ENCODE measurements at places on chromosomes 4 and X. TPM values are rescaled to one million over a fixed set of nuclear protein-coding genes. Genes with fewer than 3 reads are reported as not detected.

DNA sequence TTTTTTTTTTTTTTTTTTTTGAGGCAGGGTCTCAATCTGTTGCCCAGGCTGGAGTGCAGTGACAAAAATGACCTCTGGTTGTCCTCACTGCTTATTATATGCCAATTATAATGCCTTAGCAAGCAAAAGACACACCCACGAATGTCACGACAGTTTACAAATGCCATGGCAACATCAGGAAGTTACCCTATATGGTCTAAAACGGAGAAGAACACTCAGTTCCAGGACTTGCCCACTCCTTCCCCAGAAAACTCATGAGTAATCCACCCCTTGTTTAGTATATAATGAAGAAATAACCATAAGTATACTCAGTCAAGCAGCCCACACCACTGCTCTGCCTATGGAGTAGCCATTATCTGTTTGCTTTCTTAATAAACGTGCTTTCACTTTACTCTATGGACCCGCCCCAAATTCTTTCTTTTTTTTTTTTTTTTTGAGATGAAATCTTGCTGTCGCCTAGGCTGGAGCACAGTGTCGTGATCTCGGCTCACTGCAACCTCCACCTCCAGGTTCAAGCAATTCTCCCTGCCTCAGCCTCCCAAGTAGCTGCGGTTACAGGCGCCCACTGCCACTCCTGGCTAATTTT, 106.2 kb downstream of the SMIM20 start:
- H3K27me3 ChIP-seq: no peaks in the 10 kb centered on the region
- H3K4me3 ChIP-seq: no peak overlapping the region
- H3K27ac ChIP-seq: no peak overlapping the region
- H3K36me3 ChIP-seq: no peaks in the 10 kb centered on the region
- no peak for DNase-seq

Gene SORCS2
- 1.8 TPM for total RNA-seq

DNA sequence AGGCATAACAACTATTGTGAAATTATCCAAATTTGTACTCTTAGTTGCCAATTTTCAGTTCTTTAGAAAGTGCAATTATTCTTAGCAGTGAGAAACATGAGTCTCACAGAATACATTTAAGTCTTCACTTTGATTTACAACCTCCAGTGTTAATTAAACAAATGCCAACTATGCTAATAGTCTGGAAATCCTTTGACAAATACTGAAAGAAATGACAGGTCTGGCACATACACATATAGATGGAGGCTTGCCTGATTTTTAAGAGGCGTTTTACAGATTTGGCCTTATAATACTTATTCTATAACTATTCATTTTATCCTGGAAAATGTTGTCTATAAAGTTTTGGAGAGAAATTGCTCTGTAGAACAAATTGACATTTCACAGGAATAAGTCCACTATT, 320.1 kb downstream of the TRIML1 start:
- no peaks in the 10 kb centered on the region for H3K27me3 ChIP-seq
- H3K36me3 ChIP-seq: peaks cover 11% of the 10 kb centered on the region
- H3K4me3 ChIP-seq: no peak overlapping the region
- H3K27ac ChIP-seq: no peak overlapping the region

Gene RBMXL3
- not detected for total RNA-seq

GRCh38 chr4:184097241-184097605, 120.5 kb downstream of the ENPP6 start:
- H3K36me3 ChIP-seq: no peaks in the 10 kb centered on the region
- H3K27me3 ChIP-seq: no peaks in the 10 kb centered on the region
- peak overlapping the region; percentile 21 for H3K4me3 ChIP-seq
- DNase-seq: peak; percentile 91

GRCh38 chr4:124804041-124804440, 91.5 kb upstream of the ANKRD50 start:
- H3K27me3 ChIP-seq: no peaks in the 10 kb centered on the region
- no peak overlapping the region for H3K27ac ChIP-seq
- H3K4me1 ChIP-seq: no peaks in the 10 kb centered on the region
- no peak for DNase-seq

Gene SPIN2A
- total RNA-seq: 4.2 TPM

- DNase-seq: no peak
- no peak overlapping the region for H3K27ac ChIP-seq
- H3K4me3 ChIP-seq: no peak overlapping the region
- no peaks in the 10 kb centered on the region for H3K27me3 ChIP-seq
- H3K4me1 ChIP-seq: no peaks in the 10 kb centered on the region
Measured at GRCh38 chr4:99366491-99366890, 13.9 kb upstream of the ADH1C start.

GRCh38 chr4:128560754-128561495, 248.6 kb upstream of the JADE1 start:
- no peak overlapping the region for H3K27ac ChIP-seq
- no peaks in the 10 kb centered on the region for H3K4me1 ChIP-seq
- no peak for DNase-seq
